Kidney epithelial cell (primary cell): ENCODE measurements at places on chromosomes 6 and 20. TPM values are rescaled to one million over a fixed set of nuclear protein-coding genes. Genes with fewer than 3 reads are reported as not detected.

DNA sequence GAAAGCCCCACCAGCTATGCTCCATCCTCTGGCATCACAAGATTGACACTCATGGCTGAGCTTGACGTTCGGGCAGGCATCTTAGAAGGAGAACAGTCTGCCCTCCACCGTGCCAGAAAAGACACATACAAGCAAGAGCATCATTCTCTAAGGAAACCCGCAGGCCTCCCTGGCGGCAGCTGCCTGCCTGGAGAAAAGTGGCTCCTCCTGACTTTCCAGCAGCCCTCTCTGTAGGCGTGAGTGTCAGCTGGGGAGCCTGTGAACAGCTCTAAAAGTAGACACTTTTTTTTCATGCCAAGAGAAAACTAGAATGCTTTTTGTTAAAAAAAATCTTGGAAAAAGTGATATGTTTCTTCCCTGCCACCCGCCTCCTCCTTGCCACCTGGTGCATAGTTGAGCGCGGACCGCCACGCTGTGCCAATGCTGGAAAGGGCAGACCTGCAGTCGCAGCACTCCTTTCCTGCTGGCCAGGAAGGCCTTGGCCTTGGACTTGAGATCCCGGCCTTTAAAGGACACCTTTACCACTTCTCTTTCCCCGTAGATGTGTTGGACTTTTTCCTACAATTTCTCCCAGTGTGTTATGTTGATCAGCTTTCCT is 29.7 kb upstream of the INSM1 start:
- no peak for DNase-seq

DNA sequence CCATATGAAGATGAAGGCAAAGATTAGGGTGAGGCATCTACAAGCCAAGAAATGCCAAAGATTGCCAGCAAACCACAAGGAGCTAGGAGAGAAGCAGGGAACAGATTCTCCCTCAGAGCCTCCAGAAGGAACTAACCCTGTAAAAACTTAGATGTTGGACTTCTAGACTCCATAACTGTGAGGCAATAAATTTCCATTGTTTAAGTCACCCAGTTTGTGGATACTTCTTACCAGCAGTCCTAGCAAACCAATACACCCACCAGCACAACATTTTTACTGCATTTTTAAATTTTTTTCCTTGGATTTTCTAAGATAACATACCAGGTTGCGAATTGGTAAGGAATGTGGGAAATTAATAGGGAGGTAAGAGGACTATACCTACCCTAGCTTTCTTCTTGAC is 47.8 kb upstream of the EYA4 start:
- no peak for DNase-seq

- no peak for DNase-seq
Measured at GRCh38 chr6:158892266-158892665, 73.1 kb upstream of the EZR start.

GRCh38 chr20:64024141-64024990 is 11.6 kb upstream of the C20orf204 start:
- DNase-seq: no peak

GRCh38 chr6:151229401-151230276 is 10.1 kb upstream of the AKAP12 start:
- no peak for DNase-seq

DNA sequence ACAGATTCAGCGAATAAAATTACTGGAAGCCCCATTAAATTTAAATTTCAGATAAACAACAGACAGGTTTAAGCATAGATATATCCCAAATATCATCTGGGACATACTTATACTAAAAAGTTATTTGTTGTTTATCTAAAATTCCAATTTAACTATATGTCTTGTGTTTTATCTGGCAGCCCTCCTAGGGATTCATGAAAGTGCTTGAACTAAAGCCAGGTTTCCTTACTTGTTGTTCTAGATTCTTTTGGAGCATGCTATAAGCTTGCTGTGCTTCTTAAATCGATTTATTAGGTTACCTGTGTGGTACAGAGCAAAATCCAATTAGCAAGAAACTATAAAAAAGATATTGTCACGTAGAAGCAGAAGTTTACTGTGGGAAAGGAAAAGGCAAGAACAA is 202.5 kb upstream of the GMDS start:
- DNase-seq: no peak

GRCh38 chr20:20549704-20550103 is 162.7 kb downstream of the RALGAPA2 start:
- peak; percentile 42 for DNase-seq

DNA sequence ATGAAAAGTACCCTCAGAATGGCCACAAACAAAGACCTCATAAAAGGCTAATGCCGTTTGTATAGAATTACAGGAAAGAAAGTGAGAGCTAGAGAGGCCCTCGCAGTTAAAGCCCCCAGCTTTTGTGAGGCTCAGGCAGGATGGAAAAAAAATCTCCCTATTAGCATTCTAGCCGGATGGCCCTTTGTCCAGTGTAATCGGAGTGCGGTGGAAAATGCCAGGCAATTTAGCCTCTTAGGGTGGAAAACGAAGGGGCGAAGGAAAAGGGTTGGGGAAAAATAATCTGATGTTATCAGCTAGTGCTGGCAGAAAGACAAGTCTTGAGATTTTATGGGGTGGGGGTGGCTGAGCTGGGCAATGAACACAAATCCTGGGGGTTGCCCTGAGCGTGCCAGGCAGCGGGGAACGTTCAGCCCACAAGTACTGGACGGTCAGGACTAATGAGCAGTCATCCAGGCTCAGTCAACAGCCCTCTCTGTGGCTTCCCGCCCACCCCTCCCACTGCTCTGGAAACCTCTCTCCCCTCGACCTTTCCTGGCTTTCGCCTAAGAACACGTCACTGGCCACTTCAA is 92.4 kb downstream of the PSMG4 start:
- DNase-seq: no peak

DNA sequence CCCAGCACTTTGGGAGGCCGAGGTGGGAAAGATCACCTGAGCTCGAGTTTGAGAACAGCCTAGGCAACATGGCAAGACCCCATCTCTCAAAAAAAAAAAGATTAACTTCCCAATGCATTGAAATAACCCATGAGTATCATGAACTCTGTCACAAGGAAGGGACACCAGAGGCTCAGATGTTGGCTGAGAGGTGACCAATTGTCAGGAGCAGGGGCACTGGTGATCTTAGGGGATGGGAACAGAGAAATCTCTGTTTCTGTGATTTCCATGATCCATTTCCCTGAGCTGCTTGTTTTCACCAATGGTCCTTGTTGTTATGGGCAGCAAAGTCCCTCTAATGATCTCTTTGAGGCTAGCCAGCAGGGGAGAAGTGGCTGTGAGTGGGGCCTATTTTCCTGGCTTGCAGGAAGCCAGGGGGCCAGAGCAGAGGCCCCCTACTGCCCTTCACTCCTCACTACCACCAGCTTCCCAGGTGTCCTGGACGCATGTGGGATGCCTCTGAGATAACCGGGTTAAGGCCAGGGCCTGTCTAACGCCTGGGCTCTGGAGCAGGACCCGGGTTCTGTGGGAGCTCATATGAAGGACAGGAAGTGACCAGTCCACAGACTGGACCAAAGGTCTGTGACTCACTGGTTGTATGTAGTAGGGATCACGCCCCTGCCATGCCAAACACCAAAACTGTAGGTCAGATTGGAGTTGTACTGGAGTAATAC is 54.4 kb downstream of the PCNA start:
- DNase-seq: no peak

- no peak for DNase-seq
Measured at GRCh38 chr6:149364557-149364956, 35.5 kb upstream of the SUMO4 start.

DNA sequence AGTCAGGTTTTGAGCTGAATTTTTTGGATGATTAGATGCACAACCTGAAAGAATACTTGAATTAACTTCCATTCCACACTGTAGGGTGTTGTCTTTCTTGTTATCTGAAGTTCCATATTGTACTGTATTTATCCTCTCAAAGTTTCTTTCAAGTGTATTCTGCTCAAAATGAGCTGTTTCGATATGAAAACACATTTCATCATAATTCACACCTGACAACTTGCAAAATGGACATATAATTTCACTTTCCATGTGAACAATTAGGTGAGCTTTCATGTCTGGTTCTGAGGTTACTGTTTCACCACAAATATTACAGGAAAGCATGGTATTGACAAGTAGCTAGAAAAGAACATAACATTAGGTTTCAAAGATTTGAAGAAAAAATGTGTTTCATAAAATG is 1.7 kb downstream of the ZUP1 start:
- no peak for DNase-seq

DNA sequence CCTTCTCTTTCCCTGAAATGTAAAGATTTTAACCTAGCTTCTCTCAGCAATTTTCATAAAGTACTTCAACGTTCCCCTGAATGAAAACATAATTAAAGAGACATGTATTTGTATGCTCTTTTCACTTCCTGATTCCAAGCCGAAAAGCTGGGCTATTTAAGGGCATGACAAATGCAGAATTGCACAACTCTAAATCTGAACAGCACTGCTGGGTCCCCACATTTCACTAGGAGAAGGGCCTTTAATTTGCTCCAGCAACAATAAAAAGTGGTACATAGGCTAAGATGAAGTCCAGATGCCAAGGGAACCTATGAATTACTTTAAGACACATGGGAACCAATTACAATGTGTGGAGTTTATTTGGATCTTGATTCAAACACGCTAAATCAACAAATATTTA is 42.0 kb downstream of the IRAK1BP1 start:
- no peak for DNase-seq

DNA sequence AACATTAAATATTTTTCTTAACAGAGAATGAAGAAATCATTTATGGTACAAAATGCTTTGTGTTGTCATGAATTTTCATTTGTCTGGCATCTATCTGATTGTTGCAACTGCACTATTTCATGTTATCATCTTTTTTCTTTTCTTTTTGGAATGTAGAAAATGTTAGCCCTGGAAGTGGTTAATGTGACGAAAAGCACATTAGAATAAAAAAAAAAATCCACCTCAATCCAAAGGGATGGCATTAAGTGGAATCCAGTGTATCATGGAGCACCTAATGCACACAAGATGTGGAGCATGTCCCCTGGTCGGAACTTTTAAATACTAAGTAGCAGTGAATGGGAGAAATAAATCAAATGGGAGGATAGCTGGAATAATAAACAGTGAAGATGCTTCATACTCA is 172.9 kb upstream of the MCHR2 start:
- DNase-seq: no peak

DNA sequence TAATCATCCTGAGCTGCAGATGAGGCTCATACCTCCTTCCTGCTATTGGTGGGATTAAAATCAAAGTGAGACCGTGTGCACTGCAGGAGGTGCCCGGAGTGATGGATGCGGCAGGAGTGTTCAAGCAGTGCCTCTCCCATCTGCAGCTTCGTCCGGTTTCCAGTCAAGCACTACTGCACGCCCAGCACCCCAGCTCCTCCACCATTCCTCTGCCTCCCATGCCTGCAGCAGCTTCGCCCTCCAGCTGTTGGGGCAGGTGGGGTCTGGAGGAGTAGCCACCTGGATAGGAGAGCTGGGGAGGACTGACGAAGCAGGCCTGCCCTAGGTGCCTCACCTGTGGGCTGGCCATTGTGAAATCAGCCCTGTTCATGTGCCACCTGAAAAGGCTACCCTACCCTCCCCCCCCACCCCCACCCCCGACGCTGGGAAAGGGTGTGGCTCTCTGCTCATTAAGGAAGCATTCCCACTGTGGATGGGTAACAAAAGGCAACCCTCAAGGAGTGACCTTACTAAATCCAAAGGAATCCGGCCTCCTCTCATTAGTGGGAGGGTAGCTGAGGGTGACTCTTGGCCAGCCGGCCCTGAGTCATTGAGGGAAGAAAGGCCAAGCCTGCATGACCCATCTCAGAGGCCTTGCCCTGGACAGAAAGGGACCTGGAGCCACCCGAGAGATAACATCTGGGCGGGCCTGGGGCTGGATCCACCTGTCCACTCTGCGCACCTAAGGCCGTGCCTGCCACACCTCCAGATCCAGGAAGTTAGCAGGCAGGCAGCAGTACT is 115.9 kb upstream of the ARMC2 start:
- peak; percentile 57 for DNase-seq

The CAGE1 gene
- not detected in 2 replicates for total RNA-seq

The ME1 gene
- 13.8 and 18.6 TPM in 2 replicates for total RNA-seq

The KIAA0408 gene
- 3.6 and 13.5 TPM in 2 replicates for total RNA-seq

The NEU1 gene
- 142 and 152 TPM in 2 replicates for total RNA-seq

The LCA5 gene
- total RNA-seq: 5.1 and 7.0 TPM in 2 replicates
